NCI-H510A treated with DMSO at 0.1 percent for 48 hours (cell line): ENCODE measurements at places on chromosomes 7 and 10.
A peak's percentile ranks its signal among the peaks of the same experiment; 100 is the strongest.

- DNase-seq: peak; percentile 55
These were observed 159.6 kb downstream of the PARD3 start for GRCh38 chr10:34655286-34656170.

DNA sequence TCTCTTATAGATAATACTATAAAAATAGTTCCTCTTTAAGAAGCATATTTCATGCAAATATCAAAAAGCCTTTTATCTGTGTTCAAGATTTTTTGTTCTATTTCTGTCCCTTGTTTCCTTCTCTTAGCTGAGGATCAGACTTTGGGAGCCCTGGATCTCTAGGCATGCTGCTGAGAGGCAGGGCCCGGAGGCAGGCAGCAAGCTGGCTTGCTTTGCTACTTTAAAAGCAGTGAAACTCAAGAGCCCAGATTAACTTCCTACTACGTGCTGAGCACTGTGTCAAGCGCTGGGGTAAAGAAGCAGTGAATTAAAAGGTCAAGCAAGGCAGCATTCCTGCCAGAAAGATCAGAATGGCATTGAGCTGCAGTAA lies 31.0 kb upstream of the ARID5B start:
- DNase-seq: no peak

DNA sequence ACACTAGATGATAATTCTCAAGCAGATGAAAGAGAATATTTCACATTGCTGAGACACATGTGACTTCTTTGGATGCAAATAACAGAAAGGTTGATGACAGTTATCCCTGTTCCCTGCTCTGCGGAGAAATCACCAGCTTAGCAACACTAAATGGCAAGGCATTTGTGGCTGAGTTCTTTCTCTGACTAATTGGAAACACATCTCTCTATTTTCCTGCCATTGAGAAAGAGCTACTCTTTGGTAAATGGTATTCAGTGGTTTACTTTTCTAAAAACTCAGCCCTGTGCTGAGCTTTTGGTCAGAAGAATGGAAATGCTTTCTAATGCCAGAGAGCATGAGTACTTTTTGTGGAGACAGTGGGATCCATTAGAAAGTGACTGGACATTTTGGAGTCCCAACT lies 771.4 kb downstream of the LRMDA start:
- no peak for DNase-seq

DNA sequence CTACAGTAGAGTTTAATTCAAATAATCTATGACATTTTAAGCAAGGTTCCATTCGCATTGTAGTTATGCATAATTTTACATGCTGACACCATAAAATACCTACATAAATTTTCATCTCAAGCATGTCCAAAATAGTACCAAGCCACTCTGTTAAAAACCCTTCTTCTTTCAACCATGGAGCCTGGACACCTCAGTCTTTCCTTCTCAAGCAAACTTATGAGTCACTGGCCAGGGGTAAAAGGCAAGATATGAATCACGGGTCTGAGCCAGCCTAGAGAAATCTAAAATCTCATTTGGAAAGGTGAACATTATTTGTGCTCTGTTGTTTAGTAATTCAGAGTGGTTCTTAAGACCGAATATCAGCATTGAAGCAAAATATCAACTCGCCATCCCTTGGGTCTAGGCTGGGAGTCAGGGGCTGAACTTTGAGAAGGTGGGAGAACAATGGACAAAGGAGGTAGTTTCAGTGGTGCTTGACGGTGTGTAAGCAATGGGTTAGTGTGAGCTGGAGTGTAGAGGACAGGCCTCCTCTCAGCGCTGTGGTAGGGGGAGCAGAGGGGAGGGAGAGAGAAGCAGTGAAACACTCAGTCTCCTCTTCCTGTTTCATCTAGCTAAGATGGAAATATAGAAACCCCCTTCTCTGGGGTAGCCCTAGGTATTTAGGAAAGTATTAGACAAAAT lies 19.1 kb upstream of the GPAM start:
- DNase-seq: no peak

- DNase-seq: no peak
These were observed 77.4 kb upstream of the RET start for GRCh38 chr10:42999385-43000020.

GRCh38 chr7:2666588-2667250 lies 21.3 kb upstream of the AMZ1 start:
- no peak for DNase-seq

DNA sequence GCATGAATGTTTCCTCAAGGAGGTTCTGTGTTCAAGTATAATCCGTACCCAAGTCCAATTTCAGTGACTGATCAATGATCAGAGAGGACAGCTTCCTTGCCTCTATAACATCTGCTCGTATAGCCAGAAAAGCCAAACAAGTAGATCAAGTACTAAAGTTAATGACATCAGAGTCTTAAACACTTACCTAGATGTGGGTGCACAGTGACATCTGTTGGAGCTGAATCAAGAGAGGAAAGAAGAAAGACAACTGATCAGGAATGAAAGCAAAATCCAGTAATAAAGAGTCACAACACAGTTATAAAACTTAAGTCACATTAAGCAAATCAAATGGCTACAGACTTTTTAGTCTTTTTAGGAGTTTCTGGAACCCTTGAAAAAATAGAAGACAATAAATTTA lies 236.5 kb downstream of the RELN start:
- no peak for DNase-seq

- no peak for DNase-seq
These were observed 33.9 kb downstream of the AKR1C8 start for GRCh38 chr10:5151076-5151475.
